Fibroblast of pulmonary artery (primary cell): ENCODE measurements at places on chromosomes 11 and 22.

- DNase-seq = no peak
Measured at GRCh38 chr11:75205564-75206020, 35.0 kb upstream of the TPBGL start.

- DNase-seq = no peak
Measured at GRCh38 chr11:73653996-73654395, 7.6 kb downstream of the PLEKHB1 start.

- DNase-seq = peak; percentile 92
Measured at GRCh38 chr11:108616549-108616948, 23.0 kb upstream of the EXPH5 start.

DNA sequence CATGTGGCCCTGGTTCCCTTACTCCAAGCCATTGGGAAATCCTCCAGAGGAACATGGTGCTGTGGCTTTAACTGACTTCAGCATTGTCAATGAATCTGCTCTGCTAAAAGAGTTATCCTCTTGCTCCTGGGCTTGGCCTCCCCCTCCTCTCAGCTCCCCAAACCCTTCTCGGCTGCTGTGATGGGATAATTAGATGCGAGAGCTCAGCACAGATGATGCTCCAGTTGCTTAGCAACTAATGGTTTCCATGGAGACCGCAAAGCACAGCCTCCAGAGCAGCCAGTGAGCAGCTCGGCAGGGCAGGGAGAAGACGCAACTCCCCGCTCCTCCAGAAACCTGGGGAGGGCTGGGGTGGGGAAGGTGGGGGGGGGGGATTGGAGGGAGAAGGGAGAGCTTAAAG is 2.8 kb upstream of the UPK2 start:
- DNase-seq = peak; percentile 14

- no peak for DNase-seq
Measured at GRCh38 chr22:31818481-31819392, 64.9 kb downstream of the DEPDC5 start.

DNA sequence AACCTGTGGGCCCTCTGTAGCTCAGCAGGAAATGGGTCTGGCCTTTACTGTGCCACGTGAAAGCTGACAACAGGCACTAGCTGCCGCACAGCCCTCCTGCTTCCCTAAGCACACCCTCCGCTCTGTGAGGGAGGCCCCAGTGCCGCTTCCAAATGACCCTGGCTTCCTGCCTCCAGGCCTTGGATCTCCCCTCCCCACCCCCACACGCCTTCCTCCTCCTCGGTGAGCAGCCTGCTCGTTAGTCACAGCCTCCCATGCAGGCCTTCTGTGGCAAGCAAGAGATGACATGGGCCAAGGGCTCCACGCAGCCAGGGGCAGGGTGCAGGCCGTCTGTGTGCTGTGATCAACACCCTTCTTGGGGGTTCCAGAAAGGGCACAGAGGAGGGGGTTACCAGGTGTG is 15.3 kb upstream of the RASL10A start:
- DNase-seq = peak; percentile 79

GRCh38 chr11:102138670-102139069 is 28.4 kb downstream of the YAP1 start:
- DNase-seq = peak; percentile 81

- DNase-seq = no peak
Measured at GRCh38 chr22:26515931-26516330, 3.7 kb upstream of the TFIP11 start.

- DNase-seq = no peak
Measured at GRCh38 chr11:123233280-123233974, 38.4 kb upstream of the CLMP start.

DNA sequence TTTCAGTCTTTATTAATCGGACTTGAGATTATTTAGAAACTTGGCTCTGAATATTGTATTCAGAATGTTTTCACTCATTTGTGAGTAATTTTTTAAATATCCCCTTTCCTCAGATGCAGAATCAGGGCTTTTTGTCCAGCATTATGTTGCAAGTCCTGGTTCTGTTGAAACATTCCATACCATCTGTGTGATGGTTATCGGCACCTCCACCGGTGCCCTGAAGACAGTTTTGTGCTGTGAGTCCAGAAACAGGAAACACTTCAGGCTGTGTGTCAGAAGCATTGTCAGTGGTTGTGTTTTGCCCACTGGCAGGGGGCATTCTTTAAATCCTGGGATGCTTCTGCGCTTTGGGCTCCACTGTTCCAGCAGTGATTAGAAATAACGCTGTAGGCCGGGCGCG is 20.4 kb downstream of the CDPF1 start:
- peak; percentile 45 for DNase-seq

- DNase-seq = no peak
Measured at GRCh38 chr22:49748514-49748913, 79.2 kb downstream of the BRD1 start.

- peak; percentile 89 for DNase-seq
Measured at GRCh38 chr22:38696606-38697424, 3.9 kb downstream of the JOSD1 start.

- no peak for DNase-seq
Measured at GRCh38 chr11:132520199-132520598, 1012.1 kb downstream of the OPCML start.

DNA sequence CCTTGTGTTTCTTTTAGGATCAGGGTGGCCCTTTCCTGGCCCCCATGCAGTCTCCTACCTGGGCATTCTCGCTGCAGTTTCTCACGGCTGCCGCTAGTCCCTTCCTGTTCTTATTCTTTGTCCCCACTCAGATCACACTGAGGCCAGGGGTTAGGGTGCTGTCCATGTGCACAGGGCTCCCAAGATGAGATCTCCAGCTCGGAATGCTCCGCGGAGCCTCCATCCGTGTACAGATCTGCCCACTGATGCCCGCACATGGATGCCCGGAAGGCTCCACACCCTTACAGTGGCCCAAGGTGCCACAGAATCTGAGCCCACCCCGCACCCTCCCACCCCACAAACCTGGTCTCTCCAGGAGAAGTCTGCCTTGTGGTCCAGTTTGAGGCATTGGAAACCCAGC is 457.3 kb downstream of the TBC1D22A start:
- DNase-seq = no peak

GRCh38 chr11:8544807-8545206 is 49.2 kb downstream of the STK33 start:
- no peak for DNase-seq

- no peak for DNase-seq
Measured at GRCh38 chr11:44316659-44317240, 6.8 kb upstream of the ALX4 start.

GRCh38 chr11:78588517-78588916 is 13.9 kb upstream of the NARS2 start:
- no peak for DNase-seq

DNA sequence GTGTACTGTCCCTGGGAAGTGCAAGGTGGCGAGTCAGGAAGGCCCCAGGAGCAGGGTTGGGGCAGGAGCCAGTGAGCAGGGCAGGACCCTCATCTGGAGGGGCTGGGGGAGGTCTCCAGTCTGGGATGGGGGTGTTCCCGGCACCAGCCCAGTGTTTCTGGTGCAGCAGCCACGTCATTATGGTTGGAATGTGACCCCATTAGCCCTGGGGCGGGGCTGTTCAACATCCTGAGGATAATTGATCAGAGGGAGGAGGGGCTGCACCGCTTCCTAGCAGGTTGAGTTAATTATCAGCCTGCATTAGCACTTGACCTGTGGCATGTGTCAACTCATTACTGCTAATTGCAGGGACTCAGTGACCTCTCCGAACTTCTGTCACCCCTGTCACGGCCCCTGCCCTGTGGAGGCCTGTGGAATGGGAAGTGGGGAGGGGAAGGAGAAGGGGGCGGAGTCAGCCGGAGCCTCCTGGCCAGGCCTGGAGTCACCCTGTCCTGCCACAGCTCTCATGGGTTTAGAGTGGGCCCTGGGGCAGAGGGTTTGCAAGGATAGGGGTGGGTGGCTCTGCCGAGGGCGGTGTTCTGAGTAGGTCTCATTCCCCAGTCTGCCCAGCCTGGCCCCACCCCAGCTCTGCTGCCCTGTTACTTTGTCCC is 52.8 kb upstream of the CCDC188 start:
- no peak for DNase-seq

DNA sequence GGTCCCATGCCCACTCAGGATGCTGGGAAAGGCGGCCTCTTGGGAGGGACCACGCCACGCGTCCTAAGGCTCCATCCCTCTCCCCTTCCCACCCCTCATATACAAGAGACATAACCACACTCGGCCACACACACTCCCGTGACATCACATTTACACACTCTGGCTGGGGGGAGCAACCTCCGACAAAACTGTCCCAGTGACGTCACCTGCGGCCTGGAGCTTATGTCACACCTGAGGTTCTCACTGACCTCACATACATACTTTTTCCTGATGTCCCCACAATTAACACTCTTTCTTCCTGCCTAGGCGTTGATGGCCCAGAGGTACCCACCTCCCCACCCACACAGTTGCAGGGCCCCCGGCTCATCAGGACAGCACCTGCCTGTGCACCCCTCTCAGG is 1.9 kb downstream of the ELFN2 start:
- DNase-seq = no peak

DNA sequence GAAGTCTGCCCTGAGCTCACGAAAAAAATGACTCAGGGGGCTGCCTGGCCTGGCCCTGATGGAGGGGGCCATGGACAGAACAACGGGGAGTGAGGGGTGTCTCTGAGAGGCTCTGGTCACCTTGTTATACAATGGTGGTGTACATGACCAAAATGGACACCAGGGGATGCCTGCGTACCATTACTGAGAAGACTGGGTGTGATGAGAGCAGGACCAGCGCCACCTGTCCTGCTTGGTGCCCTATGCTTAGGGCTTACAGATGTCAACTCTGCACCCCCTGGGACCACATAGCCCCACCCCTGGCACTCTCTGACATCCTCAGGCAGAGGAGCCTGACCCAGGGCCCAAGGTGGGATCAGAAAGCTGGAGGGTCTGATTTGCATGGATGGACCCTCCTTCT is 104.8 kb downstream of the ZNF280B start:
- DNase-seq = no peak

GRCh38 chr22:50016988-50017700 is 4.6 kb upstream of the IL17REL start:
- peak; percentile 37 for DNase-seq

DNA sequence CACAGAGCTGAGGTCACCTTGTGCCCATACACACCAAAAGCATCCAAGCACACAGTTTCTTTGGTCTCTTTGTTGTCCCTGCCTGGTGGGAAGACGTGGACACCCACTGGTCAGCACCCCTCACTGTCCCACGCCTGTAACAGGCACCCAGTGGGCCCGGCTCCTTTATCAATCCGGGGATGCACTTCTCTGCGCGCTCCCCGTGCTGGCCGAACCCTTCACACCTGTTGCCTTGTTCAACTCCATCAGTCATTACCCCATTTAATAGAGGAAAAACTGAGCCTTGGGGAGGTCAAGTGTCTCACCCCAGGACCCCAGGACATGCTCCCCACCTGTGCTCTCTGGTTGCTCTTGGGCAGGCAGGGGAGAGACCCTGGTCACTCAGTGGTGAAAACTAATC is 49.7 kb upstream of the FGF3 start:
- no peak for DNase-seq

- no peak for DNase-seq
Measured at GRCh38 chr11:104858882-104859775, 39.1 kb downstream of the CASP12 start.

GRCh38 chr11:15541079-15541478 is 426.4 kb downstream of the INSC start:
- no peak for DNase-seq

GRCh38 chr11:76209375-76209972 is 3.2 kb upstream of the WNT11 start:
- DNase-seq = no peak

GRCh38 chr11:47861728-47862127 is 13.6 kb upstream of the NUP160 start:
- DNase-seq = peak; percentile 70

DNA sequence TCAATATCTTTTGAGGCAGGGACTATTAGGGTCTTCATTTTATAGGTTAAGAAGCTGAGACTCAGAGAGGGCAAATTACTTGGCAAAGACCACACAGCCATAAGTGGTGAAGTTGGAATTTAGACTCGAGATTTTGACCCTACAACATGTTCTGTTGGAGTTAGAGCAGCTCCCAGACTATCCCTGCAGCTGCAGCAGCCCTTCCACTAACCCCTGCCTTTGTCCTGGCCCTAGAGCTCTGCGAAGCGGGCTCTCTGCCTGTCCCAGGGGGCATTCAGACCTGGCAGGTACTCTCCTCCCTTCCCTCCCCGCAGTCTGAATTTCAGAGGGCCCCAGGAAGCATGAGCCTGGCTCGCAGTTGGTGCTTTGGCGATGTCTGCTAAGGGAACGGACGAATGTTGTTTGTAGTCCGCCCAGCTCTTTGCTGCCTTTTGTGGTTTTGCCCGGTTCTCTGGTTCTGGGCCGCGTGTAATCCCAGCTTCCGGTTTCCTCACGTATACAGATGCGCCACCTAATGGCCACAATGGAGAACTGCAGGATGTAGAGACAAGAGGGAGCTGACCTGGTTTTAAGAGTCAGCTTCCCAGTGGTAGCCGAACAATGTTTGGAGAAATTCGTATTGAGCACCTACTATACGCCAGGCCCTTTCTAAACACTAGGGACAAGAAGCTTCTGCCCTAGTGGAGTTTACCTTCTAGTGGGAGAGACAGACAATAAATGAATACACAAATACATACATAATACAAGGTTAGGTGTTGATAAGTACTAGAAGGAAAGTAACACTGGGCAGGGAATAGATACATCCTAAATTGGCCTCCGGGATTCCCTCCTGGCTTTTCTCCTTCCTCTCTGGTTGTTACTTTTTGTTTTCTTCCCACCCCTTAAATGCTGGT is 125.2 kb downstream of the ST3GAL4 start:
- DNase-seq = peak; percentile 91

- peak; percentile 95 for DNase-seq
Measured at GRCh38 chr11:11978792-11979487, 29.5 kb downstream of the DKK3 start.

GRCh38 chr11:19975414-19975990 is 184.8 kb downstream of the DBX1 start:
- DNase-seq = no peak

DNA sequence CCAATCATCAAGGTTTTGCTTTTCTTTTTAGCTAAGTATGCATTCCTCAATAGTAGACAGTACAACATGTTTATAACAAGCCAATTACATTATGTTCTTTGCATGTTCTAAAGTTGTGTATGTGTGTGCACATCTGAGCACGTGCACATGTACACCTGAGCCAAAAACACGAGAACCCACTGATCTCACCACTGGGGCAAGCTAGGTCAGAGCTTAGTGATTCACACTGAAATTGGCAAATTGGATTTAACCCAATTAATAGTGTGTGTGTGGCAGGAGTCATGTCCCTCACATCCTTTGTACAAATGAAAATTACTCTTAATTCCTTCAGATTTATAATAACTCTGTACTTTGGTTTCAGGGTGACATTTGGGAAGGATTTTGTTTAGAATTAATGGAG is 145.7 kb upstream of the TEAD1 start:
- DNase-seq = no peak

GRCh38 chr22:41021061-41021612 is 70.0 kb downstream of the RBX1 start:
- no peak for DNase-seq

- no peak for DNase-seq
Measured at GRCh38 chr22:38675833-38676232, 5.9 kb upstream of the TOMM22 start.

- DNase-seq = no peak
Measured at GRCh38 chr22:39097098-39098020, at the start of gene APOBEC3H. Gene APOBEC3H, plus strand, starts transcription at chr22:39097244. Its CDS starts 3,035 bp downstream, at chr22:39100279.

- DNase-seq = peak; percentile 53
Measured at GRCh38 chr22:17120281-17120680, 879 bp downstream of the TMEM121B start.

- peak; percentile 30 for DNase-seq
Measured at GRCh38 chr11:64007629-64008282, 21.5 kb downstream of the OTUB1 start.

- DNase-seq = no peak
Measured at GRCh38 chr11:75260396-75261170, 20.0 kb downstream of the TPBGL start.
